Aorta (tissue), 5 donors: ENCODE measurements at places on chromosomes 5 and 9. TPM values are rescaled to one million over a fixed set of nuclear protein-coding genes. Genes with fewer than 3 reads are reported as not detected.

GRCh38 chr5:149435660-149436059 lies 56.6 kb upstream of the IL17B start:
- H3K36me3 ChIP-seq = no peaks in the 10 kb centered on the region
- no peak for DNase-seq
- no peak overlapping the region for H3K27ac ChIP-seq
- no peaks in the 10 kb centered on the region for H3K4me1 ChIP-seq

DNA sequence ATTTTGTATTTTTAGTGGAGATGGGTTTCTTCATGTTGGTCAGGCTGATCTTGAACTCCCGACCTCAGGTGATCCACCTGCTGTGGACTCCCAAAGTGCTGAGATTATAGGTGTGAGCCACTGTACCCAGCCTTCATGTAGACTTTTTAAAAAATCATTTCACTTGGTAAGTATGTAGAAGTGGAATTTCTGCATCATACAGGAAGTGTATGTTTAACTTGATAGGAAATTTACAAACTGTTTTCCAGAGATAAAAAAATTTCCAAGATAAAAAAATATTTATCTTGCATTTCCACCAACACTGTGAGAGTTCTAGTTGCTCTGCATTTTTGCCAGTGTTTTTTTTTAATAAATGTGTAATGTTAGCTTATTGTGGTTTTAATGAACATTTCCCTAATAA lies 155.8 kb downstream of the ZNF608 start:
- no peak overlapping the region for H3K4me3 ChIP-seq
- no peaks in the 10 kb centered on the region for H3K36me3 ChIP-seq
- no peak overlapping the region for H3K27ac ChIP-seq
- H3K4me1 ChIP-seq = no peaks in the 10 kb centered on the region
- DNase-seq = no peak

- no peaks in the 10 kb centered on the region for H3K36me3 ChIP-seq
- H3K27me3 ChIP-seq = no peaks in the 10 kb centered on the region
- peaks cover 4% of the 10 kb centered on the region for H3K4me1 ChIP-seq
- no peak overlapping the region for H3K4me3 ChIP-seq
Observed at GRCh38 chr9:13860946-13861640, 452.8 kb downstream of the NFIB start.

- DNase-seq = no peak
- H3K27ac ChIP-seq = no peak overlapping the region
- no peaks in the 10 kb centered on the region for H3K36me3 ChIP-seq
- H3K4me3 ChIP-seq = no peak overlapping the region
- no peaks in the 10 kb centered on the region for H3K27me3 ChIP-seq
Observed at GRCh38 chr5:9025942-9026341, 519.9 kb downstream of the SEMA5A start.

DNA sequence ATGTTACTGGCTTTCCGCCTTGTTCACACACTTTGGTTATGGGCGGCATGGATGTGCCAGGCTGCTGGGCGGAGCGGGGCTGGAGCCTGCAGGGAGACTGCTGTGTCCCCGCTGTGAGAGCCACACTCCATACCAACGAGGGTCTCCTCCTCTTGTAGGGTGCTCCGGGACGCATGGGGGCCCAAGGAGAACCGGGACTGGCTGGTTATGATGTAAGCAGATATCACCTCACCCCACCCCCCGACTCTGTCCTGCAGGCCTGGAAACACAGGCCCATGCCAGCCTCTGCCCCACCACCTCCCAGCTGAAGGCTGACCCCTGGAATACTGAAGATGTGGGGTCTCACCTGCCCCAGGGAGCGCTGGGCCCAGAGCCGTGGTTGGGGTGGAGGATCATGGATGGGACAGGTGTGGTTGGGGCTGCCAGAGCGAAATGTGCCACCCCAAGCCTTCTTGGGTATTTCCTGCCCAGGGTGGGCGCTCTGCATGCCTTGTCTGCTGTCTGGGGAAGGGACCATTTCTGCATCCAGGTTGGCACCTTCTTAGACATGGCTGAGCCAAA lies 39.3 kb upstream of the ORM1 start:
- no peak overlapping the region for H3K4me3 ChIP-seq
- no peaks in the 10 kb centered on the region for H3K36me3 ChIP-seq
- H3K4me1 ChIP-seq = no peaks in the 10 kb centered on the region
- DNase-seq = peak; percentile 73
- no peaks in the 10 kb centered on the region for H3K27me3 ChIP-seq
- no peak overlapping the region for H3K27ac ChIP-seq

- no peak for DNase-seq
- H3K4me1 ChIP-seq = no peaks in the 10 kb centered on the region
- H3K4me3 ChIP-seq = no peak overlapping the region
- no peaks in the 10 kb centered on the region for H3K27me3 ChIP-seq
- H3K36me3 ChIP-seq = no peaks in the 10 kb centered on the region
- H3K27ac ChIP-seq = no peak overlapping the region
Observed at GRCh38 chr9:27622693-27623340, 49.5 kb upstream of the C9orf72 start.

DNA sequence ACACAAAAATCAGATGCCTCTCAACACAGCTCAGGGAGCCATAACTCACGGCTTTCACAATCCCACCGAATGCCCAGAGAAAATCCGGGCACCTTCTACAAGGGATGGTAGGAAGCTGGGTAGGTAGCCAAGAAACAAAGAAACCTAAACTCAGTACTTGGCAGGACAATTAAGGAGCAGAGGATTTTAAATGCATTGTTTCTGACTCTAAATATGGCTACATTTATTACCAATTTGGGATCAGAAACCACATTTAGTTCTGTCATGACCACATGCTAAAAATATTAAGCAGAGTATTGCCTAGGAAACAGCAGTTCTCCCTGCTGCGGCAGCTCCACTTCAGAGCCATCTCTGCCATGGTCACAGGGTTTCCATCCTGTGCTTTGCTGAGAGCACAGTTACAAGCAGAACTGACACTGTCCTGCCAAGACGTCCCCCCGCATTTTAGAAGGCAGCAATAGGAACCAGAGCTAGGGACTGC lies 57.5 kb downstream of the SIL1 start:
- no peak overlapping the region for H3K4me3 ChIP-seq
- no peaks in the 10 kb centered on the region for H3K36me3 ChIP-seq
- peaks cover 3% of the 10 kb centered on the region for H3K4me1 ChIP-seq
- peak; percentile 62 for DNase-seq
- H3K27ac ChIP-seq = peak overlapping the region; percentile 61

GRCh38 chr9:136787690-136788400 lies 3.3 kb upstream of the TMEM141 start:
- no peak overlapping the region for H3K27ac ChIP-seq
- DNase-seq = peak; percentile 81

PRUNE2 gene
- 558 TPM for total RNA-seq

PDE6A gene
- total RNA-seq = not detected

WDR31 gene
- total RNA-seq = 1.1 TPM
